Fibroblast of upper back skin (primary cell): ENCODE measurements at places on chromosomes 6 and 20.

DNA sequence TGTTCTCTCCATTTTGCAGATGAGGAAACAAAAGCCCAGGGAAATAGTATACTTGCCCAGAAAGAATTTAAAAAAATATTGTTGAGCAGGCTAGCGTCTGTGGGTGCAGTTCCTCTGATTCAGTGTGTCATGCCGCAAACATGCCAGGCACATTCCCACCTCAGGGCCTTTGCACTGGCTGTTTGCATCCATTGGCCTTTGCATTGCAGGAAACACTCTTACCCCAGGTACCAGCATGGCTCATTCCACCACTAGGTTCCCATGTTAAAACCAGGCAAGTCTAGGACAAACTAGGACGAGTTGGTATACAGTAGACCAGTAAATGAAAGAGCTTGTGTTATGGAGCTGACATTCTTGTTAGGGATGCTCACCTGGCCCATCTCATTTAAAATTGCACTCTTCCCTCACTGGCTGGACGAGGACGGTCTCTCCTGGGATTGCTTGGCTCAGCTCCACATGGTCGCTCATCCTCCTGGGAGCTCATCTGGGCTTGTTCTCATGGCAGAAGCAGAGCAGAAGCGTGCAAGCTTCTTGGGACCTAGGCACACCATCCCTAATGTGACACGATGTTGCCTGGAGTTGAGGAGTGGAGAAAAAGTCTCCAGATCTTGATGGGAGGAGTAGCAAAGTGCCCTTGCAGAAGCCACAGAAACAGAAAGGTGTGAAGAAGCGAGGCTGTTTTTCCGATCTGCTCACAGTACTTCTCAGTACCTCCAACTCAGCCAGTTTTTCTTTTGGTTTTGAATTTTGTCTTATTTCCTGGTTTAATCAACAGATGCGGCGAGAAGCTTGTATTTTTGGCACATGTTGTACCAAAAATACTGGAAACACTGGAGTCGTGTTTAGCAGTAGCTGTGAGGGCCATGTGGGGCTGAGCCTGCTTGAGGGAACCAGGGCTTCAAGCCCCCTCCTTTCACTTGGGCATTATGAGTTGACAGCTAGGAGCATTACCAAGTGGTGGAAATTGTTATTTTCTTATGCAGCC, 13.9 kb downstream of the ZNF831 start:
- no peak for DNase-seq

- DNase-seq, result peak; percentile 61
These were observed 119.0 kb downstream of the RTN4IP1 start for GRCh38 chr6:106510090-106510970.

GRCh38 chr6:164889980-164890379, 419.4 kb downstream of the C6orf118 start:
- no peak for DNase-seq

DNA sequence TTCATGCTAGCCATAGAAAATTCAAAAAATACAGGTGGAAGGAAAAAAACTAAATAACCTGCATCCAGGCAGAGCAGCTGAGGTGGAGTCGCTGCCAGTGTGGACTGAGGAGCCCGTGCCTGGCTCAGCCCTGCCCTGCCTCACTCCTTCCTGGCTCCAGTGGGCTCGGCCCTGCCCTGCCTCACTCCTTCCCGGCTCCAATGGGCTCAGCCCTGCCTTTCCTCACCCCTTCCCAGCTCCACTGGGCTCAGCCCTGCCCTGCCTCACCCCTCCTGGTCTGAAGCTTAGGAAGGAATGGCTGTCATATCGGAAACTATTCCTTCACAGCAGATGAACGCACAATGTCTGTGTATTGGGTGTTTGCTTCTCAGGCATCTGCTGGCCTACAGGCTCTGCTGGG, 142.1 kb downstream of the SMOC2 start:
- no peak for DNase-seq

DNA sequence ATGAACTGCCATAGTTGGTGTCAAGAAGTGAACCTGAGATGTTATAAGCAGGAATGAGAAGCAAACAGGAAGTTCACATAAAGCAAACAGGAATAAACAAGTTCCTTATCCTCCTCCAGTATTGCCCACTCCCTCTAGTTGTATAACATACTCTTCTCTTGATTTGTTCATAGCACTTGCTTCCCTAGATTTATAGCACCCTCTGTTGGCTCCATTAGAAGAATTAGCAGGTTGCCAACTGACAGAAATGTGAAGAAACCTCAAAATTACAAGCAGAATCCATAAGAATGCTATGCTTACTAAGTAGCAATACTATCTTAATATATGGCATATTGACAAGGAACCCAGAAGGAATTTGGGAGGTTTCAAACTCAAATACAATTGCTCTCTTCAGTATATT, 195.4 kb downstream of the TBX18 start:
- DNase-seq, result peak; percentile 69

- no peak for DNase-seq
These were observed 265.9 kb upstream of the QKI start for GRCh38 chr6:163148451-163149278.

GRCh38 chr6:26251354-26252076, 113.5 kb upstream of the BTN3A2 start:
- DNase-seq, result peak; percentile 93
